ENCODE measurements at places on chromosomes 6 and 20. TPM values are rescaled to one million over a fixed set of nuclear protein-coding genes. Genes with fewer than 3 reads are reported as not detected.

The IL17A gene
- not detected for total RNA-seq

The SSR1 gene
- total RNA-seq, result 107 TPM

The GDAP1L1 gene
- total RNA-seq, result not detected

The FGD2 gene
- total RNA-seq, result 8.6 TPM

The LPIN3 gene
- total RNA-seq, result 25.5 TPM

The SLC22A7 gene
- total RNA-seq, result 212 TPM

The MUC21 gene
- not detected for total RNA-seq

The EMILIN3 gene
- 0.09 TPM for total RNA-seq

The ACSS1 gene
- 9.1 TPM for total RNA-seq

The B3GAT2 gene
- total RNA-seq, result not detected

The ZFP57 gene
- total RNA-seq, result not detected

The SLC2A4RG gene
- 36.0 TPM for total RNA-seq

Measured in right lobe of liver (tissue), 6 donors.